Activated CD8-positive, alpha-beta memory T cell treated with anti-CD3 and anti-CD28 coated beads for 24 hours (primary cell): ENCODE measurements at places on chromosomes 12 and 14.
A peak's percentile ranks its signal among the peaks of the same experiment; 100 is the strongest.

GRCh38 chr14:60095781-60096450 lies 4.2 kb downstream of the PCNX4 start:
- DNase-seq: no peak

DNA sequence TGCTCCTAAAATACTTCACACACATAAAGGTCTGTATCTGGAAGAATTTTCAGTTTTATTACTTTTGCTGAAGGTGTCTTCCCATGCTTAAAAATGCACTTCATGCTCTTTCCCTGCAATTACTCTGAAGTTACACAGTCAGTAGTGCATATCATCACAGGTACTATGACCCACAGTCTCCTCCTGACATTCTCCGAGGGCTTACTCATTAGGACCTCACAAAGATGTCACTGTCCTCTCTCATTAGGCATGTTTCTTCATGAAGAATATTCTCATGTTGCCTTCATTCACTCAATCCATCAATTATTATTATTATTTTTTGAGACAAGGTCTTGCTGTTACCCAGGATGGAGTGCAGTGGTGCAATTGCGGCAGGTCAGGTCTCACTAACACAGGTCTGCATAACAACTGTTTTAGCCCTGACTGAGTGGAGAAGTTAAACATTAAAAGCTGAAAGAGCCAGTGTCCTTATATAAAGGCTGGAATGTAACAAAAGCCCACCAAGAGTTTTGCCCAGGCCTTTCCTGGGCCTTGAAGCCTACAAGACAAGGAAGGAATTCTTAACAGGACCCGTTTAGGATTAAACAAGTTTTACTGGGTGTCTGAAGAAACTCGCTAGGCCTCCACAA lies 119.5 kb upstream of the WSCD2 start:
- no peak for DNase-seq

DNA sequence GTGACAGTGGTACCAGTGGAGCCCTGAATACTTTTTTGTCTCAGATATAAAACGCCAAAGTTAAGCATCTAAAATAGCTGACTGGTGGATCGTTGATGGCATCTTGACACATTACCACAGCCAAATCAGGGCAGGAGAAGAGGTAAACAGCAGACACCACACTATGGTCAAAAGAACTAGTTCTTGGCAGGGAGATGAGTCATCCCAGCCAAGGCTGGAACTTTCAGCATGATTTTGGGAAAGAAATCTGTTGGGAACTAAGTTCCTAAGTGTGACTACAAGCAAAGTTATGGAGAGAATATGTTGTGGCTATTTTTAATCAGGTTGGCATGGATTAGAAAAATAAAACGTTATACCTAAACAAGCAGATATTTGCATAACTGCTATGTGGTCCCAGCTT lies 36.9 kb downstream of the LGR5 start:
- DNase-seq: no peak

DNA sequence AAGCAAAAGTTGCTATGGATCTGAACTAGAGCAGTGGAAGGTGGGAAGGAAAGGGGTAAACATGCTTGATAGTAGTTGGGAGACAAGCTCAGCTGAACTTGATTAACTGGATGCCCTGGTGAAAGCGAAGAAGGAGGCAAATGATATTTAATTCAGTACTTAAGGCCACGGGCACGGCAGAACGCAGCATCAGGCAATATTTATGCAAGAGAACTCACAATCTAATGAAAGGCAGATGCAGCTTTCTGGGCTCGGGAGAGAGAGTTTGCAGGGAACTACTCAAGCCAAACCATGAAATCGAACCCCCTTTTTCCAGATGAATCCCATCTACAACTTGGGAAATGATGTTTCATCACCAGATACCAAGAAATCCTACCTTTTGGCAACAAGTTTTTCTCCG lies 3.5 kb upstream of the CNIH1 start:
- DNase-seq: no peak

- DNase-seq: no peak
Observed at GRCh38 chr12:2687726-2688125, 107.0 kb upstream of the FKBP4 start.

DNA sequence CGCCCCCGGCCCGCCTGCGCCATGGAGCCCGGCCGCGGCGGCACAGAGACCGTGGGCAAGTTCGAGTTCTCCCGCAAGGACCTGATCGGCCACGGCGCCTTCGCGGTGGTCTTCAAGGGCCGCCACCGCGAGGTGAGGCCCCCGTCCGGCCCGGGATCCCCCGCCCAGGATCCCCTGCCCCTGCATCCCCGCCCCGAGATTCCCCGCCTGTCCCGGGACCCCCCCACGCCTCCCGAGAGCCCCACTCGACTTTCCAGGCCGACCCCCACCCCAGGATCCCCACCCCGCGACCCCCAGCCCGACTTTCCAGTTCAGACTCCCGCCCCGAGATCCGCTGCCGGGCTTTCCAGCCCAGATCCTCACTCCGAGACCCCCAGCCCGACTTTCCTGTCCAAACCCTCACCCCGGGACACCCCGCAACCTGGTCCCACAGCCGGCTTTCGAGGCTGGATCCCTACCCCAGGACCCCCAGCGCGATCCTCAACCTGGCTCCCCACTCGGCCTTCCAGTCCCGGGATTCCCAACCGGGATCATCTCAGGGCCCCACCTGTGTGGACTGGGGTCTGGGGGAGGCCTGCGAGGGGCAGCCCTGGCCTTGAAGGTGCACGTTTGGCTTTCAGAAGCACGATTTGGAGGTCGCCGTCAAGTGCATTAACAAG lies 688 bp downstream of the ULK1 start:
- DNase-seq: peak; percentile 66

DNA sequence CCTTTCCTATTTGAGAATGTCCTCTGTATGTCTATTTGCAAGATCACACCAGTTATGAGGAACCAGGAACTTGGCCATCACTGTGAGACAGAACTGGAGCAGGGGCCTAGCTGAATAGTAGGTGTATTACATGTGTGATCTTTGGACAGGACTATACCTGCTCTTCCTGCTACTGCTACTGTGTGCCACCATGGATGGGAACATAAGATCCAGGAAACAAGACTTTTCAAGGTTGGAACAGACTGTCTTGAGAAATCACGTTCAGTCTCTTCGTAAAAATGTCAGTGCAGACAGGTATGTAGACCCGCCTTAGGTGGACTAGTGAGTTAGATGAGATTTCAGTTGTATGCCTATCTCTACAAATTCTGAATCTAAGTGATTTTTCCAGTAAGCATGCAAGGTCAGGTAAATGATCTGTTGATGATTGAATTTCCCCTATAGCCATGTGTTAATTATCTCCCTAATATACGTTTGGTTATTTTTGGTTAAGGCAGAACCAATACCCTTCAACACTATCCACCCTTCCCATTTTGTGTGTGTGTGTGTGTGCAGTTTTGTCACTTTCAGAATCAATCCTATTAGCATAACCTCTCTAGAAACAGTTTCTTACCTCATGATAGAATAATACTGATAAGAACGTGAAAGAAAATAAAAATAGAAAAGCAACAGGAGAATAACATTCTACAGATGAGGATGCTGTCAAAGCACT lies 7.1 kb downstream of the A2M start:
- DNase-seq: no peak

DNA sequence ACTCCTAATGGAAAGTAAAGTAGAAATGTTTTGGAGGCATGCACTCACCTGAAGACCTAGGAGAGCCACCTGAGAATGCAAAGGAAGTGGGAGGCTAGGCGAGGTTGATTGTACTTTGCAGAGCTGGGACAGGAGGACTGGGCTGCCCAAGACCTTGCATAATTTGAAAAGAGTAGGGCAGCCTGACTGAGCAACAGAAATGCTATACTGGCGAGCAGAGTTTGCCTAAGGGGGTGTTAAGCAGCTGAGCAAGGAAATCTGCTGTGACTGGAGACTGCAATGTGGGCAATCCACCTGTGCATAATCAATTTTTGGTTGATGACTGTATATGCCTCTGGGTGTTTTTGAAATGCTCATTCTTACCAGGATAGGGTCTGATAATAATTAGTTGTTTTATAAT lies 834.1 kb downstream of the TRHDE start:
- no peak for DNase-seq

- DNase-seq: no peak
Observed at GRCh38 chr12:98280152-98280551, 235.2 kb upstream of the TMPO start.

- no peak for DNase-seq
Observed at GRCh38 chr14:22821193-22822015, 6.2 kb upstream of the SLC7A7 start.

DNA sequence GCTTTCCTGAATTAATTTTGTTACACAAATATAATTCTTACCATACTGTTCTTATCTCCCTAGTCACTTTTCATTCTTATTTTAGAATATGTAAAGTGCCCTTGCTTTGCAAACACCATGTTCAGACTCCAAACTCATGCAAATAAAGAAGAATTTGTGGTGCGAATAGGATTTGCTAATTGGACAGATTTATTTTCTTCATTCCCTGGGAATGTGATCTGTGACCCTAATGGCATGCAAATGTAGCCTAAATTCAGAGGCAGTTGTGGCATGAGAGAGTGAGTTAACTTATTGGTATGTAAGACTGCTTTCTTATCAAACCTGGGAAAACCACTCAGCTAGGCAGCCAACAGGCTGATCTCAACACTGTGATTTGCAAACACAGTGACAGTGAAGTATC lies 10.0 kb downstream of the CAPZA3 start:
- DNase-seq: no peak
